ENCODE measurements at places on chromosomes 3 and 15.

DNA sequence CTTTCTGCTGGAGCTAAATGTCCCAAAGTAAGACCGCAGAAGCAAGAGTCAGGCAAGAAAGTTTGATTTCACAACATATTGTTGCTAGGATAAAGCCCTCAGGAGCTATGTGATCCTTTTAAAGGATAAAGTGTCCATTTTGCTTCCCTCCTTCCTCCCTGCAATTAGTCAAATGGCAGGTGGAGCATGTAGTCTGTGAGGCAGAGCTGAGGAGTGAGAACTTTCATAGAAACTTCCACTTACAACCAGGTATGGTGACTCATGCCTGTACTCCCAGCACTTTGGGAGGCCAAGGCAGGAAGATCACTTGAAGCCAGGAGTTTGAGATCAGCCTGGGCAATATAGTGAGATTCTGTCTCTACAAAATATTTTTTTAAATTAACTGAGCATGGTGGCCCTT lies 25.2 kb upstream of the RHCG start:
- DNase-seq, result no peak

DNA sequence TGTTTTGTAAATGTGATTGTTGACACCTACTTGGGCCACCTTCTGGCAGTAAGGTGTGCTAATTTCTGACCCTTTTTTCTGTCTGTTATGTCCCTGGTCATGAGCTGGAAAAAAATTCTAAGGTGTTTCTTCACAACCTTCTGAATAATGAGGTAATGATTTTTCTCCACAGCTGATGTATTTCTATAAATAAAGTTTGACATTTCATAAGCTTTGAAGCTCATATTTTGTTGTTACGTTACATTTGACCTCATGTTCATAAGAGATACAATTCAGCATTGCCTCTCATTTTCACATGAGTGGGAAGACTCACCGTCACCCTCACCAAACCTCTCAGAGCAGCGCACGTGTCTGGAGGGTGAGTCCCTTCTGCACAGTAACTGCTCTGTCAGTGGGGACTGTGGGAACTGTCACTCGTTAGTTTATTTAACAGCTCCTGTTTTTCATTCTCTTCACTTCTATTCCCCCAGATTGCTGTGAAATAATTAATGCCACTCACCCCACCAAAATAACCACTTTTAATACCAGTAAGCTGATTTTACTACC lies 140.9 kb downstream of the PLCL2 start:
- DNase-seq, result no peak

GRCh38 chr3:197428117-197428801 lies 127.5 kb downstream of the BDH1 start:
- peak; percentile 56 for DNase-seq

DNA sequence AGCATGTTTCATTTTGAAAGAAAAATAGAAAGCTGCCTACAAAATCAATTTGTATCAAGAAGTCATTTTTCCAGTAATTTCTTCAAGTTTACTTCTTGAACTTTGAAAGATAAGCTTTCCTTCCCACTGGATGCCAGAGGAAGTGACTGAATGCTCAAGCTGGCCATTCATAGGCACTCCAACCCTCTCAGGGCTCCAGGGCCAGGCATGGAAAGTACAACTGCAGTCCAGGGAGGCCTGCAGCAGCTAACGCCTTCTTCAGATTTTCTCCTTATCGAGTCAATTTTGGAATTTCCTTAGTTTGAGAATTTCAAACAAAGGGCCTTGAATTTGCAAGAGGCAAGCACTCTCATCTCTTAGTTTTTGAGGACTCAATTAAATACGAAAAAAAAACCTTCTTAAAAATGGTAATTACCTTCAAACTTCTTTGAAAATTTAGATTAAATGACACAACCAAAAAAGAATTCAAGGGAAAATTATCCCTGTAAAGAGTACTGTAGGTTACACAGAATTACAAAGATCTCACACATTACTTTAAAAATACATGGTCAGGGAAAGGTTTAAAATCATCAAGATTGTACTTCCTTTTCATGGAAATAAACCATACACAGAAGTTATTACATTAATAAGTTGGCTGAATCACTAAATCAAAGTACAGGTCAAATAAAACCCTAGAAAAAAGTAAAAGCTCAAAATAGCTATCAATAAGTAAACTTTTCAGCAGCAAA lies 2.5 kb downstream of the UBP1 start:
- DNase-seq, result peak; percentile 72

- peak; percentile 17 for DNase-seq
These were observed 193.3 kb downstream of the ISL2 start for GRCh38 chr15:76529911-76530310.

DNA sequence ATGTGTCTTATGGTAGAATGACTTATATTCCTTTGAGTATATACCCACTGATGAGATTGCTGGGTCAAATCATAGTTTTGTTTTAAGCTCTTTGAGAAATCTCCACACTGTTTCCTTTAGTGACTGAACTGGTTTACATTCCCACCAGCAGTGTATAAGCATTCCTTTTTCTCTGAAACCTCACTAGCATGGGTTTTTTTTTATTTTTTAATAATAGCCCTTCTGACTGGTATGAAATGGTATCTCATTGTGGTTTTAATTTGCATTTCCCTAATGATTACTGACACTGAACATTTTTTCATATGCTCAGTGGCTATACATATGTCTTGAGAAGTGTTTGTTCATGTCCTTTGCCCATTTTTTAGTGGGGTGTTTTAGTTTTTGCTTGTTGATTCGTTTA lies 494.3 kb downstream of the SQOR start:
- DNase-seq, result no peak

- DNase-seq, result no peak
These were observed 280.7 kb upstream of the TLE3 start for GRCh38 chr15:70378126-70379031.

DNA sequence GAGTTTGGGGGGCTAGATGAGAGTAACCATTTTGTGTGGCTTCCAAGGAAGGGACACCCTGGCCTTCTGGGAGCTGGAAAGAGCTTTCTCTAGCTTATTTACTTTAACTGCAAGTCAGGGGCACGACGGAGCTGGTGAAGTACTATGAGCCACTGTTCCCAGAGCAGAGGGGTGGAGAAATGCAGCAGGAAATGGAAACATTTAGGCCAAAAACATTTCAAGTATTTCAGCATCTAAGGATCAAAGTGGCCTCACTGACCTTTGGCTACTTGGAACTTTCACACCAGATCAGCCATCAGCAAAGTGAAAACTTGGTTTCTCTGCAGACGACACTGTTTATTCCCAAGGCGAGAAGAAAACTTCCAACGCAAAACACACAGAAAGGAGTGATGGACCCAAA lies 7.9 kb downstream of the DGKG start:
- DNase-seq, result peak; percentile 16

DNA sequence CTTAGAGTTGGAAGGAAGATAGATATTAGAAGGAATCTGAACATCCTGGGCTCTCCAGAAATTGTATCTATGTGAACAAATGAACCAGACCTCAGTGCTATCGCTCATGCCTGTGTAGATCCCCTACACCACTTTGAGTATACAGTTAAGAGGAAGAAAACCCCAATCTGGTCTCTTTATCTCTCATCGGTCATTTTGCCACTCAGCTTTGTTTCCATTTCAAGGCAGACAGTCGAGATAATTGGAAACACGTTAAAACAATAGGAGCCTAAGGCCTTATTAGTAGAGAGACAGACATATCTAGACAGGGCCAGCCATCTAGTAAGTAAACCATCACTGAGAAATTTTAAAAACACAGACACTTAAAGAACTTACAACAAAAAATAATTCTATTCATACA lies 101.6 kb downstream of the MYLK start:
- no peak for DNase-seq

DNA sequence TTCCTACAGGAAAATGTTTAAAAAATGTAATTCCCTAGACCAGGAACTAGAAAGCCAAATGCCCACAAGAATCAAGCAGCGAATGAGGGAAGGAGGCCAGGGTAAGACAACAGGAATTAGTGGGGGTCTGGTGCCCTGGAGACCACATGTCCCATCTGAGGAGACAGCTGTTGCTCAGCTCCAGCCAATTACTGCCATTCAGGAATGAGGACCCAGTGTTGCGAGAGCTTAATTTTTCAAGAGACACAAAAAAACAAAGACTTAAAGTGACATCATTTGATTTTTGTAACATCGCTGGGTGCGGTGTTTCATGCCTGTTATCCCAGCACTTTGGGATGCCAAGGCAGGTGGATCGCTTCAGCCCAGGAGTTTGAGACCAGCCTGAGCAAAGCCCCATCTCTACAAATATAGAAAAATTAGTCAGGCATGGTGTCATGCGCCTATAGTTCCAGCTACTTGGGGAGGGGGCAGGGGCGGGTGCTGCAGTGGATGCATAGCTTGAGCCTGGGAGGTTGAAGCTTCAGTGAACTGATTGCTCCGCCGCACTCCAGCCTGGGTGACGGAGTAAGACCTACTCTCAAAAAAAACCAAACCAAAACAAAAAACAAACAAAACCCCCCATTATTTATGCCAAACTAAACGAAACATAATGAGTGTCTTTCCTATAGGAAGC lies 52.8 kb upstream of the LRIG1 start:
- no peak for DNase-seq

DNA sequence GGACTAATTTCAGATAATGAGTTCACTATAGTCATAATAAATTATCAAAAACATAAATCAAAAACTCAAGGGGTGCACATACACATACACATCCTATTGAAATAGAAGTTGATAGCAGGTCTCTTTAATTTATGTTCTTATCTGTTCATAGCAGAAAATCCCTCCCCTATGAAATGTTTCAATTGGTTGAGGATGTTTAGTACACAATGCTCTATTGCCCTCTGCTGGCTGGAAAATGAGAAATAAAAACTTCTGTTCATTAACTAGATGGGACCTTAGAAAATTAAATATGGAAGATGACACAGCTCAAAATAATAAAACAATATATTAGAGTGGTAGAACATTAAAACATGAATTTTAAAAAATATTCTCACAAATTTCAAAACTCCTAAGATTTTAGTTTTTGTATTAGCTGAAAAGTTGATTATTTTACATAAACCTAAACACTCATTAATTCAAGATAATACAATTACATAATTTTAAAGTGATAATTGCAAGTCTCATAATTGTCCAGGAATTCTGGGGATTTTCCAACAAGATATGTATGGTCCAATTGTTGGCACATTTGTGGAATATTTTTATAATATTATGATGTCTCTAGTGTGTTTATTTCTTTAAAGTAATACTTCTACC lies 735.0 kb downstream of the ROBO1 start:
- peak; percentile 81 for DNase-seq

DNA sequence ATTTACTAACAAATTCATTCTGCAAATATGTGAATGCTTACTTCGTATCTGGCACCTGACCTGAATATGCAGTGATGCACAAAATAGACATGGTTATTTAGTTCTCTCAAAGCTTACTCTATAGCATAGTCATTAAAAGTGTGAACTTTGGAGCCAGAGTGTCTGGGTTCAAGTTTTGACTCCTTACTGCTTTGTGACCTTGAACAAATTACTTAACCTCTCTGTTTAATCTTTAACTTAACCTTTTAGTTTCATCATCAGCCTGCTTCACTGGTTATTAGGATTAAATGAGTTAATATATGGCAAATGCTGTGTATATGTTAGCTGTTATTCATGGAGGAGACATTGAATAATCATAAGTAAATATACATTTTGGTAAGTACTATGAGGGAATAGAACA lies 12.1 kb upstream of the MGA start:
- DNase-seq, result no peak

- DNase-seq, result no peak
These were observed 240.8 kb upstream of the KCNMB2 start for GRCh38 chr3:178295292-178295912.

GRCh38 chr15:58381697-58382096 lies 50.1 kb upstream of the LIPC start:
- no peak for DNase-seq

GRCh38 chr3:40546816-40547215 lies 22.1 kb downstream of the ZNF621 start:
- DNase-seq, result peak; percentile 69

GRCh38 chr3:169091196-169091823 lies 572.2 kb downstream of the MECOM start:
- DNase-seq, result peak; percentile 87

DNA sequence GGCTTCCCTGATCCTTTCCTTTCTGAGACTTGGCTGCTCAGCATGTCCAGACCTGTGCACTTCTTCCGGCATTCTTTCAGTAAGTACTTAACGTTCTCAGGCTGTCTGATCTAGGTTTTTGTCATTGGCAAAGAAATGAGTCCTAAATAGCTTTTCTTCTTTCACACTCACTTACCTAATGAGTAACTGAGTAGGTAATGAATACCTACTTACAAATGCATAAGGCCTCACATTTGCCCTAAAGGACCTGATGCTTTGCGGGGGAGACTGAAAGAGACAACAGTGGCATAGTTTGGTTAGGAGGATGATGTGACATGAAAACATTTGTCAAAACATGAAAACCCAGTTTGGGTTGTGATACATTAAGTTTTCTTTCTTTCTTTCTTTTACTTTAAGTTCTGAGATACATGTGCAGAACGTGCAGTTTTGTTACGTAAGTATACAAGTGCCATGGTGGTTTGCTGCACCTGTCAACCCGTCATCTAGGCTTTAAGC lies 516.7 kb upstream of the CFAP20DC start:
- DNase-seq, result no peak

DNA sequence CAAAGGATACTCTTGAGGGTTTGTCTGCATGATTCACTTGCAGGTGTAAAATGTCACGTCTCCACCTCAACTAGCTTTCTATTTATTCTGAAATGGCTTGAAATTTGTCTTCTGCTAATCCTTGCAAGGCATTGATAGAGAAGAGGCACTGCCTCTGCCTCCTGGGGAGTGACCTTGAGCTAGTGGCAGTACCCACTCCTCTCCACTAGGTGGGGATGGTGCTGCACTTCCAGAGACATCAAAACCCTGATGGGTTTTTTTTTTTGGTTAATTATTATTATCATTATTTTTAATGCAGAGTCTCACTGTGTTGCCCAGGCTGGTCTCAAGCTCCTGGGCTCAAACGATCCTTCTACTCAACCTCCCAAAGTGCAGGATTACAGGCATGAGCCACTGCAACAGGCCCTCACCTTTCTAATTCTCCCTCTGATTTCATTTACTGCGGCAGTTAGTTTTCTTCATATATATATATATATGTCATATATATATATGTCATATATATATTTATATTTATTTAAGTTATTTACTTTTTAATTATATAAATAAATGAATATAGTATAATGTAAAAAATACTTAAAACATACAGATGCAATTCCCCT lies 117.6 kb upstream of the EIF1B start:
- peak; percentile 79 for DNase-seq

GRCh38 chr3:135917927-135918597 lies 47.5 kb upstream of the PPP2R3A start:
- no peak for DNase-seq

- peak; percentile 83 for DNase-seq
These were observed 46.3 kb upstream of the UTS2B start for GRCh38 chr3:191376516-191377141.

Data from choroid plexus epithelial cell (primary cell).